ENCODE measurements at places on chromosomes 1 and 21. TPM values are rescaled to one million over a fixed set of nuclear protein-coding genes. Genes with fewer than 3 reads are reported as not detected.
A peak's percentile ranks its signal among the peaks of the same experiment; 100 is the strongest.

- H3K4me3 ChIP-seq = no peak overlapping the region
- H3K4me1 ChIP-seq = no peaks in the 10 kb centered on the region
- H3K27me3 ChIP-seq = no peaks in the 10 kb centered on the region
- H3K36me3 ChIP-seq = no peaks in the 10 kb centered on the region
- no peak overlapping the region for H3K27ac ChIP-seq
Observed at GRCh38 chr1:1462318-1462966, 9.1 kb upstream of the ATAD3B start.

The CYP4X1 gene
- 17.9 TPM for total RNA-seq

DNA sequence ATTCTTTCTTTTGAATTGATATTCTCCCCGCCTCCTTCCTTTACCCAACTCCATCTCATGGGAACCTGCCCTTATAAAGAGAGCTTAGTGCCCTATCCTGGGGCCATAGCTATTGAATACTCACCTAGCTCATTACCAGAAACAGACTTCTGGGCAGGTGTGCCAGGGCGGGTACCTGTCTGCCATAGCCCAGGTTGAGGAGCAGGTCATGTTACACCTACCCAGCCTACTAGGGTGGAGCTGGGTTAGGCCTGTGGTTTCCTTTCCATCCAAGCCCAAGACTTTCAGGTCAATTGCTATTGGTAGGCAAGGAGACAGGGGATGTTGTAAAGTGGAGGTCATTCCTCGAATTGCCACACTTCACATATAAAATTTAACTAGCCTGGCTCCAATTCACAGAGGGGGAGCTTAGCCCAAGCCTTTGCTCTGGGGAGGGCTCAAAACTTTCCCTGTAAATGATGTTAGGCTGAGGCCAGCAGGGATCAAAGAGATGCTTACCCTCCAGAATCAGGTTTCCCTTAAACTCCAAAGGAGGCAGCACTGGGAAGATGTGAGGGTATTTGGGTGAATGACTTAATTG is 87.1 kb upstream of the IPO9 start:
- no peak for DNase-seq
- peak overlapping the region; percentile 76 for H3K27ac ChIP-seq
- H3K36me3 ChIP-seq = no peaks in the 10 kb centered on the region
- H3K27me3 ChIP-seq = no peaks in the 10 kb centered on the region
- H3K4me3 ChIP-seq = no peak overlapping the region

DNA sequence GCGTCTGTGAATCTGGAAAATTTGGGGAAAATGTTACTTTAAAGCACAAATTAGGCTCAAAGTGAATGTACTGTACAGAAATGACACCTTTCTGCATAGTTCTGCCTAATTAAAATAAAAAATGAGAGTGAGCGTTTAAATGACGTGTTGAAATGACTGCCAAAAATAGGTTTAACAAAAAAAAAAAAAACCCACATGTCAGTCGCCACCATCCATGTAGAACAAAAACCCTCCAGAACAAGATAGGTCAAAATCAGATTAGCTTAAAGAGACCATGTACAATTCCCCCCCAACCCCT is 745 bp downstream of the PARP1 start:
- peak overlapping the region; percentile 79 for H3K4me3 ChIP-seq
- no peaks in the 10 kb centered on the region for H3K27me3 ChIP-seq
- peak overlapping the region; percentile 85 for H3K27ac ChIP-seq
- peaks cover 53% of the 10 kb centered on the region for H3K4me1 ChIP-seq

- DNase-seq = no peak
- no peaks in the 10 kb centered on the region for H3K36me3 ChIP-seq
- H3K4me1 ChIP-seq = peaks cover 5% of the 10 kb centered on the region
Observed at GRCh38 chr1:160781914-160782689, 13.9 kb upstream of the LY9 start.

The CFAP57 gene
- not detected for total RNA-seq

GRCh38 chr1:155273343-155274245 is at the start of gene CLK2:
Gene CLK2, minus strand, starts transcription at chr1:155273504. Its CDS starts 2,527 bp downstream, at chr1:155270977.
- H3K36me3 ChIP-seq = peaks cover 23% of the 10 kb centered on the region
- H3K27ac ChIP-seq = peak within 1 kb of the TSS; percentile 93
- peaks cover 32% of the 10 kb centered on the region for H3K4me1 ChIP-seq

The GSTM1 gene
- 156 TPM for total RNA-seq

The DNAJC28 gene
- 1.5 TPM for total RNA-seq

- H3K36me3 ChIP-seq = peaks cover 5% of the 10 kb centered on the region
- H3K4me3 ChIP-seq = no peak overlapping the region
- no peaks in the 10 kb centered on the region for H3K27me3 ChIP-seq
Observed at GRCh38 chr1:22104865-22105437, 37.9 kb downstream of the WNT4 start.

GRCh38 chr1:97186381-97186780 is 464.8 kb downstream of the PTBP2 start:
- no peaks in the 10 kb centered on the region for H3K27me3 ChIP-seq
- no peak for DNase-seq
- no peaks in the 10 kb centered on the region for H3K36me3 ChIP-seq
- H3K4me3 ChIP-seq = no peak overlapping the region

The UTS2 gene
- total RNA-seq = 5.4 TPM

- peaks cover 3% of the 10 kb centered on the region for H3K36me3 ChIP-seq
- H3K27ac ChIP-seq = no peak overlapping the region
- no peaks in the 10 kb centered on the region for H3K4me1 ChIP-seq
- no peaks in the 10 kb centered on the region for H3K27me3 ChIP-seq
Observed at GRCh38 chr1:217605390-217605789, 25.5 kb downstream of the GPATCH2 start.

DNA sequence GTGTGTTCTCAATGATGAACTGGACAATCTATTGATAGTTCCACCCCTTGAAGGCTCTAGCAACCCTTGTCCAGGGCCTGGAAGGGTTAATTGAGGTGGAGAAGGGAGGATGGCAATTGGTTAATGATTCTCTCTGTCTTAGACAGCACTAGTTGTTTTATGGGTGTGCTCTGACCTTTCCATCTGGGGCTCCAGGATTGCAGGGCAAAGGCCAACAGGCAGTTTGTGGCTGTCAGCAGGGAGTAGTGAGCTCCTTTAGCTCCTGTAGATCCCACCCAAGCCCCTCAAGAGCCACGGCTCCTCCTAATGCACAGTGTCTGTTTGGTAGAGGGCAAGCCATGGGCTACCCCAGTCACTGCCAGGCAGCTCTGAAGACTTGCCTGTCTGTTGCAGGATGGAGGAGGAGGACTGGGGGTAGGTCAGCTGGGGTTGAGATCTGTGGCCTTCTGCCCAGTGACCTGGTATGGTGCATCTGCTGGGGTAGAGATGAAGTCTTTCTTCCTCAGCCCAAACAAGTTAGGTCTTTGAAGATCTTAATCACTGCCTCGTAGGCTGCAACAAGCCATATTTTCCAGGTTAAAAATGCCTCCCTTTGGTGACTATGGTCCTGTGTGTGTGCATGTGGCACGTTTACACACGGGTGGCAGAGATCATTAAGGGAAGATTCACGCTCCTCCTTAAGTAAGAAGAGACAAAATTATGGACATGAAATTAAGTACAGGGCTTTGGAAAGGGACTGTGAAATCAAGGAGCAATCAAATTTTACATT is 7.7 kb downstream of the MROH7 start:
- H3K36me3 ChIP-seq = no peaks in the 10 kb centered on the region
- no peak overlapping the region for H3K4me3 ChIP-seq
- DNase-seq = peak; percentile 37
- H3K4me1 ChIP-seq = peaks cover 4% of the 10 kb centered on the region
- H3K27ac ChIP-seq = no peak overlapping the region

- H3K27ac ChIP-seq = no peak overlapping the region
- no peaks in the 10 kb centered on the region for H3K36me3 ChIP-seq
- peak overlapping the region; percentile 89 for H3K4me3 ChIP-seq
- DNase-seq = no peak
Observed at GRCh38 chr1:15974855-15975254, 1.0 kb downstream of the ZBTB17 start.

The CYP2J2 gene
- 0.74 TPM for total RNA-seq

The PYGO2 gene
- 19.2 TPM for total RNA-seq

DNA sequence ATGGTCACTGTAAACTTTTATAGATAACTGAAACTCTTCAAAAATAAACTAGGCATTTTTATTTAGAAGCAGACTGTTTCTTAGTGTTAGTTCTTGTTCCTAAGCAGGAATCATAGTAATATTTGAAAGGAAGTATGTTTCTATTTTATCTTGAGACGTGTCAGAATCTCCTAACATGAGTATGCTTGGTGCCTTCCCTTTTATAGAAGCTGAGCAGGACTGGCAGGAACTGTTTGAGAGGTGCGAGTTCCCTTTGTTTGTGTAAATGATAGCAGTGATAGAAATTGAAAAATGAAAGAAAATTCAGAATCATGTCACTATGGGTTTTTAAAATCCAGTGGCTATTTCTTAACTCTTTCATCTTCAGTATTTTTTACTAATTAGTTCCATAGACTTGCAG is 56.9 kb downstream of the LRRC8D start:
- no peak overlapping the region for H3K27ac ChIP-seq
- no peaks in the 10 kb centered on the region for H3K27me3 ChIP-seq
- H3K36me3 ChIP-seq = no peaks in the 10 kb centered on the region
- DNase-seq = no peak

GRCh38 chr1:110956586-110956985 is 7.1 kb downstream of the LRIF1 start:
- H3K27ac ChIP-seq = no peak overlapping the region
- DNase-seq = no peak
- no peak overlapping the region for H3K4me3 ChIP-seq

DNA sequence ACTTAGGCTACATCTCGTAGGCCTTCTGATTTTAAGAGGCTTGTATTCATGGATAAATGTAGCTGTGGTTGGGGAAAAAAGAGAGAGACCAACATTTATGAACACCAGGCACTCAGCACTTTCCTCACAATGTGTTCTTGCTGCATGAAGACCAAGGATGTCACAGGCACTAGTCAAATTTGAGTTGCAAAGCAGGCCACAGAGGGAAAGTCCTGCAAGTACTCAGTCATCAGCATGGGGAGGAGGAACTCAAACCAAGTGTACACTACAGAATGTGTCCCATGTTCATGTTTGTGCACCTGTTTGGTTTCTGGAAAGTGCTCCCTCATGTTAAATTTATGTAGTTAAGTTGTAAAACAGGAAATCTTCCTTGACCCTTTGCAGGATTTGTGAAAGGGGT is 8.7 kb upstream of the MAP3K7CL start:
- DNase-seq = no peak
- H3K4me1 ChIP-seq = no peaks in the 10 kb centered on the region
- no peaks in the 10 kb centered on the region for H3K27me3 ChIP-seq
- H3K36me3 ChIP-seq = no peaks in the 10 kb centered on the region
- H3K4me3 ChIP-seq = no peak overlapping the region

The SAMD13 gene
- not detected for total RNA-seq

DNA sequence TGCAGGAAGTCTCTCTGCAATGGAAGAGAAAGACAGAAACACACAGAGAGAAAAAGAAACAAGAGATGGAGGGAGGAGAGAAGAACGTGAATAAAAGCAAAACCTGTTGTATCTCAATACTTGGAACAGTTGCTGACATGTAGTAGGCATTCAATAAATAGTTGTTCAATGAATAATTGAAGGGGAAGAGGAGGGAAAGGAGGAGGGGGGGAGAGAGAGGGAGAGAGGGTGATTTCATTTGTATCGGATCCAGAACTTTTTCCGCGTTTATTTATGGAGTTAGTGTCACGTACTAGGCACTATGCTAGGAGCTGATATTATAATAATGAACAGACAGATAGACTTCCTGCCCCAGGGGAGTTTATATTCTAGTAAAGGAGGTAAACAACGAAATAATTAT is 144.1 kb downstream of the OMA1 start:
- no peaks in the 10 kb centered on the region for H3K27me3 ChIP-seq
- peak overlapping the region; percentile 53 for H3K27ac ChIP-seq
- no peak for DNase-seq
- no peak overlapping the region for H3K4me3 ChIP-seq

- no peak for DNase-seq
- H3K4me3 ChIP-seq = no peak overlapping the region
- H3K27ac ChIP-seq = no peak overlapping the region
- no peaks in the 10 kb centered on the region for H3K36me3 ChIP-seq
- H3K27me3 ChIP-seq = no peaks in the 10 kb centered on the region
Observed at GRCh38 chr1:19621274-19621950, 22.7 kb upstream of the NBL1 start.

The VWA1 gene
- 35.8 TPM for total RNA-seq

- H3K4me3 ChIP-seq = no peak overlapping the region
- no peaks in the 10 kb centered on the region for H3K36me3 ChIP-seq
- no peaks in the 10 kb centered on the region for H3K4me1 ChIP-seq
Observed at GRCh38 chr1:54619749-54620148, 3.6 kb downstream of the FAM151A start.

DNA sequence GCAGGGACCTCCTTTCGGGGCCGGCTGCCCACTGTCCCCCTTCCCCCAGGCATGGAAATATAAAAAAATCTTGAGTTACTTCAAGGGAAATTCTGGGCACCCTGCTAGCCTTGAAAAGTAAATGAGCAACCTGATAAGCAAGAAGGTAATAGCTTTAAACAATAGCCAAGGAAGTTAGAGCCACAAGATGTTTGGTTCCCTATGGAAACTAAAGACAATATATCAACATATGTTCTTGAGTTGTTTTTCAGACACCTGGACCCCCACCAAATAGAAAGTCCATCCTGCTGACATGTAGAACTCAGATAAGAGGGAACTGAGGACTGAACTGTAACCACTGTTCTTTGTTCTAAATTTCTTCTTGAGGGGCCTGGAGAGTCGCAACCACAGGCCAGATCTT is 19.3 kb upstream of the SLC35A3 start:
- H3K27ac ChIP-seq = no peak overlapping the region
- no peak overlapping the region for H3K4me3 ChIP-seq
- H3K27me3 ChIP-seq = no peaks in the 10 kb centered on the region
- no peaks in the 10 kb centered on the region for H3K36me3 ChIP-seq
- no peaks in the 10 kb centered on the region for H3K4me1 ChIP-seq
- no peak for DNase-seq

- H3K4me1 ChIP-seq = peaks cover 45% of the 10 kb centered on the region
- no peak overlapping the region for H3K4me3 ChIP-seq
- H3K27ac ChIP-seq = peak overlapping the region; percentile 56
- peak; percentile 91 for DNase-seq
- no peaks in the 10 kb centered on the region for H3K27me3 ChIP-seq
Observed at GRCh38 chr1:43582162-43582566, 51.5 kb downstream of the PTPRF start.

The S100A2 gene
- 470 TPM for total RNA-seq
